Fibroblast of lung (primary cell): ENCODE measurements at places on chromosomes 7 and 10. TPM values are rescaled to one million over a fixed set of nuclear protein-coding genes. Genes with fewer than 3 reads are reported as not detected.

DNA sequence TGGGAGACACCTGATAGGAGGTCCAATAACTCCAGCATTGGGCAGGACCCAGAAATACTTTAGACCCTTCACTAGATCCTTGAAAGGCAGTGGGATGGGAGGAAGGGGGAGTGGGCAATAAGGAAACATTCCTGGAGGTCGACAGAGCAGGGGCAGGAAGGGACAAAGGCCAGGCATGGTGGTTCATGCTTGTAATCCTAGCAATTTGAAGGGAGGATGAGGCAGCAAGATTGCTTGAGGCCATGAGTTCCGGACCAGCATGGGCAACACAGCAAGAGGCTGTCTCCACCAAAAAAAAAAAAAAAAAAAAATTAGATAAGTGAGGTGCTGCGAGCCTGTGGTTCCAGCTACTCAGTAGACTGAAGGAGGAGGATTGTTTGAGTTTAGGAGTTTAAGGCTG lies 134.9 kb downstream of the JCAD start:
- H3K36me3 ChIP-seq, result no peaks in the 10 kb centered on the region
- H3K4me3 ChIP-seq, result no peak overlapping the region
- H3K27ac ChIP-seq, result no peak overlapping the region
- no peaks in the 10 kb centered on the region for H3K4me1 ChIP-seq

- H3K4me3 ChIP-seq, result peak overlapping the region; percentile 92
- H3K27me3 ChIP-seq, result no peaks in the 10 kb centered on the region
- H3K36me3 ChIP-seq, result peaks cover 9% of the 10 kb centered on the region
- H3K27ac ChIP-seq, result peak overlapping the region; percentile 92
- DNase-seq, result peak; percentile 29
These were observed 637 bp downstream of the HSPA14 start for GRCh38 chr10:14838582-14839304.

The CUZD1 gene
- 0.50 and 0.51 TPM in 2 replicates for total RNA-seq

The OR2A1 gene
- total RNA-seq, result under 0.01 and 0.17 TPM in 2 replicates

The AUTS2 gene
- total RNA-seq, result 7.7 and 9.1 TPM in 2 replicates
